ENCODE measurements at places on chromosomes 3 and 15.
A peak's percentile ranks its signal among the peaks of the same experiment; 100 is the strongest.

- no peak for DNase-seq
Observed at GRCh38 chr3:41464401-41464800, 265.1 kb downstream of the CTNNB1 start.

DNA sequence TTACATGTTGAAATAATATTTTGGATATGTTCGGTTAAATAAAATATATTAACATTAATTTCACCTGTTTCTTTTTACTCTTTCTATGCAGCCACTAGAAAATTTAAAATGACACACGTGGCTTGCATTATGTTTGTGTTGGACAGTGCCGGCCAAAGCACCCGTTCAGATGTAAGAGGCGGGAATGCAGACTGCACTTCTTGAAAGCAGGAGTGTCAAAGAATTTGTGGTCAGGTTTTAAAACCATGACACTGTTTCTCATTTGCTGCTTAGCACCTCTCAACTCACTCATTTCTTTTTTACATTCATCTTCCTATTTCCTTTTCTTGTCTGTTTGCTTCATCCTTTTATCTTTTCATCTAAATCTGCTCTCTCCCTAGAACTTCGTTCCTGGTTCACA, 35.3 kb upstream of the MINAR1 start:
- DNase-seq: no peak

DNA sequence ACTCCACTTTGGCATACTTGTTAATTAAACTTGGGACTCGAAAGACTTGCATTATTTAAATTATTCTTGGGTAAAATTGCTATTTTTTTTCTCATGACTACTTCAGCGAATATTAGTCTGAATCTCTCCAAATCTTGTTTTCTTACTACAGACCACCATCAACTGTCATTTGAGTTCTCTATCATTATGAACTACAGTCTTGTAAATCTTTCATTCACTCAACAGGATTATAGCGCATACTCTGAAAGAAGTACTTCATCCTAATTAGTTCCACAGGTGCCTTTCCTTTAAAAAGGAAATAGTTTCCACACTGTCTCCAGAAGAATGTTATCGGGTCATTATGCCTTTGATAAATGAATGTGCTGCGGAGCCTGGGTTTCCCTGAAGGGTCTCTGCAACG, 149.5 kb downstream of the NLGN1 start:
- no peak for DNase-seq

GRCh38 chr3:12553921-12554391, 2.9 kb upstream of the MKRN2 start:
- peak; percentile 18 for DNase-seq

GRCh38 chr3:157763644-157764043, 260.4 kb upstream of the VEPH1 start:
- DNase-seq: no peak

DNA sequence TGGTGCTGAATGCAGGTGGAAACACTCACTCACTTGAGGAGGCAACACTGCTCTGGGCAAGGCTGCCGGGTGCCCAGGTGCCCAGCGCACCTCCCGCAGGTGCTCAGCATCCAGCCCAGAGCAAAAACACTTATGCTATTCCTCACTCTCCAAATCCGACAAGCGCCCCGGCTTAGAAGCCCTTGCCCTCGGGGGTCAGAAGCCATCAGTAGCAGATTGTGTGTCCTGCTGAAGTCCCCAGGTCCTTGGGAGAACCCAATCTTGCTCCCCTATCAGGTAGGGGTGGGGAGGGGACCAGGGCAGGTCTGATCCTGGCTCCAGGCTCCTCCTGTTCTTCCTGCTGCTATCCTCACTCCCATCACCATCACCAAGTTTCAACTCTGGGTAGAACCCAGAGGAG, 46.7 kb downstream of the TLE3 start:
- no peak for DNase-seq

- no peak for DNase-seq
Observed at GRCh38 chr3:195388380-195388779, 54.4 kb downstream of the ACAP2 start.

DNA sequence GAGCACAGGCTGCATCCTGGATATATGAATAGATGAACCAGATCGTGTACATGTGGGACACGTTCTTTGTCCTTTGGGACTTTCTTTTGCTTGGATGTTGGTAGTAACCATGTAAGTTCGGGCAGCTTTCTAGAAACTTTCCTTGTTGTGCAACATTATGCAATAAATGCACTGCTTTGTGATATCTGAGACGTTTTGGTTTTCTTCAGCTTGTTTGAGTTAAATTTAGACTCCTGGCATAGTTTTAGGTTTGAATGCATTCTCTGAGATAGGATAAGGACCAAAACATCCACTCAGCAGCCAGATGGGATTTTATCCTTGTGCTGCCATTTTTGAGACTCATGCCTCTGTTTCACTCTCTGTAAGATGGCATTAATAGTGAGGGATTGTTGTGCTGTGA, 158.9 kb downstream of the IGF1R start:
- no peak for DNase-seq

- DNase-seq: no peak
Observed at GRCh38 chr15:42150219-42150970, 6.0 kb downstream of the PLA2G4F start.

- DNase-seq: no peak
Observed at GRCh38 chr3:47850564-47851410, 47.8 kb downstream of the DHX30 start.

GRCh38 chr15:99536422-99537040, 29.3 kb upstream of the MEF2A start:
- no peak for DNase-seq

DNA sequence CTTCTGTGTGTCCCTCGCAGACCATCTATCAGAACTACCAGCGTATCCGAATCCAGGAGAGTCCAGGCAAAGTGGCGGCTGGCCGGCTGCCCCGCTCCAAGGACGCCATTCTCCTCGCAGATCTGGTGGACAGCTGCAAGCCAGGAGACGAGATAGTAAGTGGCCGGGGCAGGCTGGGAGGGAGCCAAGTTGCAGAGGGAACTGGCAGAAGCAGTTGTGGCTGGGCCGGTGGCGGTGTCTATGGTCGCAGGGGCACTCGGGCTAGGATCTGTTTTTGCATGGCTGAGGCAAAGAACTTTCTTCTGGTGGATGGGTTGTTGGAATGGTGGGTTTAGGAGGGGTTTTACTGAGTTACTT, 10.1 kb downstream of the MCM2 start:
- DNase-seq: no peak
